ENCODE measurements at places on chromosomes 13 and 19.

- no peak for DNase-seq
Measured at GRCh38 chr19:23716792-23717191, 29.8 kb upstream of the ZNF675 start.

DNA sequence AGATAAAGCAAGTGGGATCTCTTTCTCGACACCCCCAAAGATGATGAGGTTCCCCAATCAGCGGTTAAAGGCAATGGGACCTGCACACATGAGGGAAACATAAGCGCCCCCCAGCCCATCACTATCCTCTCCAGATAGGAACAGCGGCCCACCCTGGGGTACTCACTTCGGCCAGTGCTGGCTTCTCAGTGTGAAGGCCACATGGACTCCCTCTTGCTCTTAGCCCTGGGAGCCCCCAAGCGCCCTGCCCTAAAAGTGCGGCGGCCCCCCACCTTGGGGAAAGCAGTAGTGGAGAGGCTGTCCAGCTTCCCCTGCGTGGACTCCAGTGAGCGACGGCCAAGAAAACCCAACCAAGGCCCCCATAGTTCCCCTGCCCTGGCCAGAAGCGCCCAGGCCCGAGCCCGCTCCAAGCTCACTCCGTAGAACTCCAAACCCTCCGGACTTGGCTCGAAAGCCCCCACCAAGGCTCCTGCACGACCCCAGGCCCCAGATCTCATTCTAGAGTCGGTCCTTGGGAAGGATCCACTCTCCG lies 1.0 kb downstream of the CACNA1A start:
- no peak for DNase-seq

DNA sequence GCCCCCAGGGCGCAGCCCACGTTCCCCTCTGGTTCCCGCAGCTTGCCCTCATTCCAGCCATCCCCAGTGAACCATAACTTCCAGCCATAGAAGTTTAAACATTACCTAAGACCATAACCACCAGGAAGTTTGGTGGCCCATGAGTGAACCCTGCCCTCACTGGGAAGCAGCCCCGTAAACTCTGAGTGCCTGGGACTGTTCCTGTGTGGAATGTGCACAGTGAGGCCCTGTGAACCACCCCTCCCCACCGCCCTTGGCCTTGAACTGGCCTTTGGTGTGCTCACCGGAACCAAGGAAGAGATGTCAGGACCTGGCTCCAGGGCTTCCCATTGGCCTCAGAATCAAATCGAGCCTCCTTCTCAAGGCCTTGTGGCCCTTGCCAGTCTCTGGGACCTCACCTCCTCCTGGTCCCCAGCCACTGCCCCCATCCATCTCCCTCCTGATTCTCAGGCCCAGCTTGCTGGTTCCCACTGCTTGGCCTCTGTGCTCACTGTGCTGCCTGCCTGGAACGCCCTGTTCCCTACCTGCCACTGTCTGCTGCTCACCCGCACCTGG lies 46.5 kb downstream of the DNM2 start:
- DNase-seq: no peak

GRCh38 chr19:35081201-35081600 lies 34.4 kb upstream of the FXYD3 start:
- no peak for DNase-seq

DNA sequence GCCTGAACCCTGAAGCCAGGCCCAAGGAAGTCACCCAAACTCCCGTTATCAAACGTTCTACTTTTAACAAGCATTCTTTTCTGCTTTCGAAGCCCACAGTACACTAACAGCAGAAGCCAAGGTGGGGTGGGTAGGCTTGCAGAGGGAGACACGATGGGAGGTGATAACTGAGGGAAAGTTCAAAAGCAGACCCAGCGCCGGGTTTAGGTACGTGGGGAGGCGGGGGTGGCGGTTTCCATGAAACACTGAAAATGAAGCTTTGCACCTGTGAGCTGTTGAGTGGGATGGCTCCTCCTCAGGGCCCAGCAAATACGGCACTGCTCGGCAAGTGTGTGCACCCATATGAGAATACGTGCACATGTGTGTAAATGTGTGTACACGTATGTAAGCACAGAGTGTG lies 49.8 kb downstream of the KLF2 start:
- no peak for DNase-seq

GRCh38 chr13:112240076-112240475 lies 136.1 kb upstream of the SPACA7 start:
- DNase-seq: no peak

GRCh38 chr19:44814517-44814916 lies 5.6 kb downstream of the BCAM start:
- DNase-seq: no peak

- no peak for DNase-seq
Measured at GRCh38 chr13:98528663-98529064, 48.2 kb downstream of the STK24 start.

DNA sequence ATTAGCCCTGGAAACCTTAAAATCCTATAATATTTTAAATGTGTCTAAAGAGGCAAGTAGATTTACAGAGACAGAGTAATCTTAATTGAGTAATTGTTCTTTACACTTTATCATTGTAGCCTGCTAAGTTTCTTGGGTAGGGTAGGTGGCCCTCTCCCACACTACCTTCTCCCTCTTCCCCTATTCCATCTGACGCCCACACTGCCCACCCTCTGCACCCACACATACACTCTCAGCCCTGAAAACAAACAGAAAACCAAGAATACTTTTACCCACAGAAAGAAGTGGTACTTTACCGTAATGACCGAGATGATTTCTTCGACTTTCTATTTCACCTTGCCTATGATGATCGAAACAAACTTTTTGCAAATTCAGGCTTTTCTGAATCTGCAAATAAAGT lies 320.4 kb upstream of the OBI1 start:
- DNase-seq: no peak

DNA sequence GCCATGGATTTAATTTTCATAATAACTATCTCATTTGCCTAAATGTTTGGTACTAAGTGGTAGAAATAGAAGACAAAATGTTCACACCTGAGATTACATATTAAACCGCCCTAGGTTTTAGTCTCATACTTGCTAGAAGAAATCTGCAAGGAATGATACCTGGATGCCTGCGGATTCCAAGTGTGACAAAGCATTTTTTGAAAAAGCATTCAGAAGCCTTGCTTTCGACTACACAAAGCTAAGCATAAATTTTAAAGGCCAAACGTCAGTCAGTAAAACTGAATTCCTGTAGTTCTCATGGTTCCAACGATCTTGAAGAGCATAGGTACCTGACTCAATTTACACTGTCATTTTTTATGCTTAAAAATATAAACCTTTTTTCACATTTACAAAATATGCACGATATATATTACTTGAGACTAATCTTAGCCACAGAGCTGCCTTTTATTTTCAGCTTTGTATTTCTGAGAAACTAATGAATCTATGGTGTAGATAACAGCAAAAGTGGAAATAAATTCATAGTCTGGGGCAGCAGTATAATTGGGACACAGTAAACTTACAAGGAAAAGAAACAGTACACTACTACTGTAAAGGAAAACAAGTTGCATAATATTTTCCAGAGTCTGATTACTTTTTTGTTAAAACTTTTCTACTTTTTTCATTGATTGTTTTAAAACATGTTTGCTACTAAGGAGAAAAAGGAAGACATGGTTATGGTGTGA lies 1.2 kb upstream of the LRRC63 start:
- no peak for DNase-seq

DNA sequence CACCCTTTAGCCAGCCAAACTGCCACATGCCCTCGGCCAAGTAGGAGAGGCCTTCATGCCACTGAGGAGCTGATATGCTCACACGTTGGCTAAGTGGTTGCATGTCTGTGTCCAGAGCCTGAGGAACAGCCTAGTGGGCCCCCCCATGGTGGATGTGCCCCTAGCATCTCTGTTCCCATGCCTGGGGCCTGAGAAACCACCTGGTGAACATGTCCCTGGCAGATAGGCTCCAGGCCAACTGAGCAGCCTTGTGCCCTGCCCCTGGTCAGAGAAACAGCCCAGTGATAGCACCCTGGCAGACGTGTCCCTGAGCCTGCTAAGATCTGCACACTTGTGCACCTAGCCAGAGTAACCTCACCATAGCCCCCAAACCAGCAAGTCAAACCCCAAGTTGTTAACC lies 121.8 kb upstream of the WASF3 start:
- no peak for DNase-seq

DNA sequence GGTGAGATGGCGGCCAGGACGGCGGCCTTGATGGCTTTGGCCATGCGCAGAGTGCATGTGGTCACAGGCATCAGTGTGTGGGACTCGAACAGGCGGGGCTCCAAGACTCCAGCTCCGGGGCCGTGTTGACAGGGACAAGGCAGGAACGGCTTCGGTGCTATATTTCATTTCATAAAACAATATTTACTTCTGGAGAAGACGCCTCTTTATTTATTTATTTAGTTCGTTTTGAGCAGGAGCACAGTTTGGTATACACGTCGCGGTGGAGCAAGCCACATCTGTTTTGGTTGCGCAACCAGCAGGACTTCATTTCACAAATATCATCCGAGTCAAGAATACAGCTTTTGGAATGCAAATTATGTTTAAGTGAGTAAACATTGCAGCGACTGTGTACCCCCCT lies 166.7 kb upstream of the TSHZ3 start:
- no peak for DNase-seq

GRCh38 chr19:11130824-11131455 lies 24.6 kb downstream of the SPC24 start:
- DNase-seq: peak; percentile 71

- DNase-seq: no peak
Measured at GRCh38 chr13:42398533-42398932, 126.6 kb downstream of the AKAP11 start.

DNA sequence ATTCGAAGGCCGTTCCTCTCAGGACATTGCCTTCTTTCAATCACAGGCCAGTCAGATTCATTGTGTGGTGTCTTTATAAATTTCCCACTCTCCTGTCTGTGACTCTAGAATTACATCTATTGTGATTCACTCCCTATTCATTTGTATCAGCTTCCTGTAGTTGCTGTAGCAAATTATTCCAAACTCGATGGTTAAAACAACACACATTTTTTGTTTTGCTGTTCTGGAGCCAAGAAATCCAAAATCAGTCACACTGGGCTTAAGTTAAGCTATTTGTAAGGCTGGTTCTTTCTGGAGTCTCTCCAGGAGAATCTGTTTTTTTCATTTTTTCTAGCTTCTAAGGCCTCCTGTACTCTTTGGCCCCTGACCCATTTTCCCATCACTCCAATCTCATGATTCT lies 1487.0 kb upstream of the SLC10A2 start:
- DNase-seq: no peak

GRCh38 chr19:3225169-3225485 lies 666 bp downstream of the CELF5 start:
- no peak for DNase-seq

DNA sequence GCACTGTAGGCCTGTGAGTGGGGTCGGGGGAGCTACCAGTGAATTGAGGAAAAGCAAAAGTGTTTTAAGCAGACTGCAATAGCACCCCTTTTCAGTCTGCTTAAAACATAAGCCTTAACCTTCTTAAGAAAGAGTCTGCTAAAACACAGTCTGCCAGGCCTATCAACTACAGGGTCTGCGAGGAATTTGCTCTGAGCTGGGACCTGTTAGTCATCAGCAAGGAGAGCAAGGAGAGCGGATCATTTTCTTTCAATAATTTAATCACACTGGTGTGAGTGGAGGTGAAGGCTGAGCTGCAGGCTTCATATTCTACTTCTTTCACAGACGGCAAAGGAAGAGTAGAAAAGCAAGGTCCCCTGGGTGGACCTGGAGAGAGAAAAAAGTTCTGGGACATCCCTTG lies 342.7 kb downstream of the ENOX1 start:
- no peak for DNase-seq

GRCh38 chr13:27449081-27449603 lies 1.2 kb downstream of the MTIF3 start:
- DNase-seq: no peak

GRCh38 chr13:110415669-110416068 lies 108.6 kb downstream of the COL4A2 start:
- DNase-seq: no peak

DNA sequence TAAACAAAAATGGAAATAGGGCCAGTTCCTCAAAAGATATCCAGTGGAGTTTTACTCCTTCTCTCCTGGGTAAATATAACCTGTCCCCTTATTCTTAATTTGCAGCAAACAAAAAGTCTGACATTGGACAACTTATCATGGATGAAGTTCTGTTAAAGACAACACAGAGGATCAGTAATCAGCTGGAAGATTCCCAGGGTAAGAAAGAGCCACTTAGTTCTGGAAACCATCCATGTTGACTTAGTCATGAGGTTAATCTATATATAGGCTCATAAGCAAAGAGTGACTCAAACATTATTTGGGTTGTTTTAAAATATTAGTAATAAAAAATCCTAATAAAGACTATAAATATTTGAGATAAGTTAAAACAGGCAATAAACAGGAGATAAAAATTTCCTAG lies 40.5 kb upstream of the EBPL start:
- no peak for DNase-seq

DNA sequence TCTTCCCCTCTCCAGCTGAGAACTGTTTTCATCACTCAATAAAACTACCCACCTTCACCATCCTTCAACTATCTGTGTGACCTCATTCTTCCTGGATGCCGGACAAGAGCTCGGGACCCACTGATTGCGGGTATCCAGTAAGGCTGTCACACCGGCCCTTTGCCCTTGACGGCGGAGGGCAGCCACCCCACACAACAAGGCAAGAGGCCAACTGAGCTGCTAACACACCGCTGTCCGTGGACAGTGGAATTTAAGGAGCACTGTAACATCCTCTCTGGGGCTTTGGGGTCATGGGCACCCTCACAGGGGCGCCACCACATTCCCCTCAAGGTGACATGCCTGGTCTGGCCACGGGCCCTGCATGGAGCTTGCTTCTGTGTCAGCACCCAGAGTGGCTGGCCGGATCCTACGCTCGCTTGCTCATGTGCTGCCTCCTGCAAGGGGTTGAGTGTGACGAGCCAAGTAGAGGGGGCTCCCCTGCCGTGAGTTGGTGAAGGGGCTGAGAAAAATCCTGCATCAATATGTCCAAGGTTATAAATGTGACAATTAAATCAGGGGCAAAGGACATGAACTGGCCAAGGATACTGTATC lies 31.4 kb downstream of the LHFPL6 start:
- no peak for DNase-seq

GRCh38 chr19:48415395-48415794 lies 21.9 kb downstream of the GRIN2D start:
- DNase-seq: no peak

GRCh38 chr13:31321457-31321856 lies 121.7 kb downstream of the B3GLCT start:
- no peak for DNase-seq

DNA sequence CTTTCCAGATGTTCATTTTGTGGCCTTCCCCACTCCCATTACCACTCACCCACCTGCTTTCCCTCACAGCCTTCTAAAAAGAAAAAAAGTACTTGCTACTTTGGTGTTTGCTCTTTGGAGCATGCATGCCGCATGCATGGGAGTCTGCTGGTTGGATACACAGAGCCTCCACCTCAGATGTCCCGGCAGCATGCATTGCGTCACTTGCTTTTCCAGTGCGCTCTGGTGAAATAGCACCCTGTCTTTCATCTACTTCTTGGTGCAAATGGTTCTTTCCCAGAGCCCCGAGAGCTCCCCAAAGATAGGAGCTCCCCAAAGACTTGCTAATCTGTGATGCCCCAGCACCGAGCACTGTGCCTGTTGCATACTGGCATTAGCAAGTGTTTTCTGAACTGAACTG lies 333.2 kb upstream of the ZNF507 start:
- no peak for DNase-seq
